ENCODE measurements at places on chromosomes 5 and 9.

- DNase-seq = no peak
Observed at GRCh38 chr5:123647066-123647465, 135.1 kb downstream of the CSNK1G3 start.

DNA sequence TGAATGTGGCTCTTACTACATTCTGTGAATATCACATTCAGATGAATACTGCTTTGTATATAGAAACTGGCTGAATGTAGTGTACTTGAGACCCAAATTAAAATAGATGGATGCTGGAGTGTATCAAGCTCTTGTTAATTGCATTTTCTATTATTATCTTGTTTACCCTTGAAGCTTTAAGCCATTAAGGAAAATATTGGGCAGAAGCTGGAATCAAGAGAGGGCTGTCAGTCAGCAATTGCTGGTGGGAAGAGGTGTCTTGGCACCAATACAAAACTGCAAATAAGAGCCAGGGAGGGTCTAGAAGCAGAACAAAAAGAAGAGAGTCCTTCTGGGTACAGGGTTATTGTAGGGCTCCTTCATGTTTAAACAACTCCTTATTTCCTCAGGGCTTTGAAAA is 38.8 kb downstream of the MUSK start:
- no peak for DNase-seq

DNA sequence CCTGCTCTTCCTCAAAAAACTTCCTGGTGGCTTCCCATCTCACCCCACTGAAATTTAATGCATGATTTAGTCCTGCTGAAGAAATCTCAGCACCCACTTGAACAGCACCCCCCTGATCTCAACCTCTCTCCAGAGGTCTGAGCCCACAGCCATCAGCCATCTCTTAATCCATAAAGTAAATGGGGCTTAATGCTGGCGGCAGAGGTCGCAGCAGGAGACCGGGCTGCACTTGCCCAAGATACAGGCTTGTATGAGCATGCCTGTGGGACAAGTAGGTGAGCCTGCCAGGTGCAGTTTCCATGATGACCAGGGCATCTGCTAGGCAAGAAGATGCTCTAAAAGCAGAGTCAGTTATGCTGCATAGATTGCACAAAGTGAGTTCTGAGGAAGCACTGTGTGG is 52.4 kb upstream of the CTXN3 start:
- no peak for DNase-seq

GRCh38 chr5:93793159-93793781 is 51.9 kb upstream of the POU5F2 start:
- DNase-seq = no peak

- no peak for DNase-seq
Observed at GRCh38 chr9:116760636-116761035, 73.5 kb downstream of the TRIM32 start.

DNA sequence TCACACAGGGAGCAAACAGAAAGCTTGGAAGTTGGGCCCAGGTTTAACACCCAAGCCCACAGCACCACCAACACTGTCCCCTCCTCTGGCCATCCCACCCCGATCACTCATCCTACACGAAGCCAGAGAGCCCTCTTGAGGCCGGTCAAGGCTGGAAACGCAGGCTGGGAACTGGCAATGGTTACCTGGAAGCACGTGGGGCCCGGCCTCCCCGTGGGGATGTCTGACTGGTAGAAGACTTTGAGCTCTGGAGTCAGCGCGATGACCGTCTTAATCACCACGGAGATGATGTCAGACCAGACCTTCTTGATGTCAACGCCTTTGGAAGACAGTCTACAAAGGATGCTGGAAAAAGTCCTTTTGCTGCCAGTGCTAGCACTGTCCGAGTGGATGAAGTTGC is 104.1 kb downstream of the TTLL11 start:
- no peak for DNase-seq

DNA sequence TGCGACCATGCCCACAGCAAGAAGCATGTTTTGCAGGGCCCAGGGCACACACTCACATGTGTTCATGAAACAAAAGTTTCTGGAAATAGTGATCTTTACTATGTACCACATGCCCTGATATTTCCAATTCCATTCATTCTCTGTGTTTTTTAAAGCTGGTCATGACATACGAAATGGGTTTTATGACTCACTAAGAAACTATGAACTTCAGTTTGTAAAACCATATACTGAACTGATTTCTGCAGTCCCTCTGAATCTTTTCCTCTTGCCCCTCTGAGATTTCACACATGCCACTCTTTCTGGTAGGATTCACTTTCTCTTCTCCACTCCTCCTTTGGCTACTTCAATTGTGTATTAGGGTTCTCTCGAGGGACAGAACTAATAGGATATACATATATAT is 416.1 kb upstream of the TRPC7 start:
- DNase-seq = no peak

GRCh38 chr5:4128994-4129393 is 533.4 kb downstream of the IRX1 start:
- DNase-seq = no peak

DNA sequence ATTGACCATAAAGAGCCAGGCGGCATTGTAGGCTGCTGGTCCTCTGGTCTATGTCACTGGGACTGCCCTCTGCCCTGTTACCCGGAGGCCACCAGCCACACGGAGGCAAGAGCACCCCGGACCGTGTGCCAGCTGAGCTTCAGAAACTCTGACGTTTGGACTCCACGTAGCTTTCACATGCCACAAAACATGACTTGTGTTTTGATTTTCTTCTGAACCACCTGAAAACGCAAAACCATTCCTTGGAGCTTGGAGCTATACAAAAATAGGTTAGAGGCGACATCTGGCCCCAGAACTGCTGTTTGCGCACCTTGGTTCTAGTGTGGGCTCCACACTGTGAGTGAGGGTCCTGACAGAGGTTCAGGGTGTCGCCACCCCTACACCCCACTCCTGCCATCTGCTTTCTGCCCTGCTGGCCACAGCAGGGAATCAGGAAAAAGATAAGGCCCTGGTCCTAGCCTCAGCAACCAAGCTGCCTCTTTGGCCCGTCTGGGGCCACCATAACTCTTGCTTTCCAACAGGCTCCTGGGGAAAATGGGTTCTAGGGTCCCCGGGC is 151.3 kb upstream of the IRX2 start:
- DNase-seq = no peak

GRCh38 chr5:43279548-43280274 is 33.5 kb downstream of the HMGCS1 start:
- DNase-seq = no peak

DNA sequence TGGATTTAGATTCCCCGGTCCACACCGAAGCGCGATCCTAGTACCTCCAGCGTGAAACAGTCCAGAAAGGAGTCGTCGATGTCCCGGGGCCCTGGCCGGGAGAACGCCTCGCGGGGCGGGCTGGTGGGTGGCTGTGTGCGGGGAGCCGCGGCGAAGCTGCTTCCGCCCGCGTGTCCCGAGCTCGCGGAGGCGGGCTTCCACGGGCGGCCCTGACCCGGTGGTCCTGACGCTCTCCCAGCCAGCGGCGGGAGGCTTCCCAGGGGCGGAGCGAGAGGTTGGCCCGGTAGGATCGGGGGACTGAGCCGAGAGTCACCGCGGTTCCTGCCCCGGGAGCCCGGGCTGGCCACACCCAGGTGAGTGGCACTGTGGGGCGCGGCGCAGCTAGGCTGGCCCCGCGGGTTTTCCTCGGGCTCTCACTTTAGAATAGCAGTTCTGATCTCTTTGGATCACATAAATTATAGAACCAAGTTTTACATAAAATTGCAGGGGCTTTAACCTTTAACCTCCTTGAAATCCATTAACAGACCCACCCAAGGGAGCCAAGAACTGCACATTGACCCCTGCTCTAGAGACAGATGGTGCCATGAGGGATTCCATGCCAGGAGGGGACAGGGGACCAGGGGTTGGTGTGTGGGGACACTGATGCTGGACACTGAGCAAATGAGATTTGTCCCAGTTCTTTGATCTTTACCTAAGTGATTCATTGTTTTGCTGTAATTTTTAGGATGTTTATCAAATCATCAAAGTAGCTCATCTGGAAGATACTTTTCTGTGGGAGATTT is 29.2 kb upstream of the IL31RA start:
- no peak for DNase-seq

DNA sequence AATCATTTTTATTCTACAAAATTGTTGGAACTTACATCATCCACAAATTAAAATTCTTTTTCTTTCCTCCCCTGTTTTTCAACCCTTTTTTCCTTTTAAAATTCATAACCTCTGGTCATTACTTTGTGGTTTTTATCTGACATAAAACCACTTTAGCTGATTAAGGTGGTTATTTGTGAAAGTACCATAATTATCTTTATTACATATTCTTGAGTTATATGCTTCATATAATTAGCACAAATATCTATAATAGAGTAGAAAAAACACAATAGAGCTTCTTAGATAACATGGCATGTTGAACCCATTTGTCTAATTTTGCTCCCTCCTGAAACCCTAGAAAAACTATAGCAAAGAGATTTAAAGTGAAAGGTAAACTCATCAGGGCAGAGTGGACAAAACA is 22.9 kb upstream of the PPIC start:
- no peak for DNase-seq

- peak; percentile 78 for DNase-seq
Observed at GRCh38 chr5:42994555-42995359, 45.4 kb downstream of the ANXA2R start.

DNA sequence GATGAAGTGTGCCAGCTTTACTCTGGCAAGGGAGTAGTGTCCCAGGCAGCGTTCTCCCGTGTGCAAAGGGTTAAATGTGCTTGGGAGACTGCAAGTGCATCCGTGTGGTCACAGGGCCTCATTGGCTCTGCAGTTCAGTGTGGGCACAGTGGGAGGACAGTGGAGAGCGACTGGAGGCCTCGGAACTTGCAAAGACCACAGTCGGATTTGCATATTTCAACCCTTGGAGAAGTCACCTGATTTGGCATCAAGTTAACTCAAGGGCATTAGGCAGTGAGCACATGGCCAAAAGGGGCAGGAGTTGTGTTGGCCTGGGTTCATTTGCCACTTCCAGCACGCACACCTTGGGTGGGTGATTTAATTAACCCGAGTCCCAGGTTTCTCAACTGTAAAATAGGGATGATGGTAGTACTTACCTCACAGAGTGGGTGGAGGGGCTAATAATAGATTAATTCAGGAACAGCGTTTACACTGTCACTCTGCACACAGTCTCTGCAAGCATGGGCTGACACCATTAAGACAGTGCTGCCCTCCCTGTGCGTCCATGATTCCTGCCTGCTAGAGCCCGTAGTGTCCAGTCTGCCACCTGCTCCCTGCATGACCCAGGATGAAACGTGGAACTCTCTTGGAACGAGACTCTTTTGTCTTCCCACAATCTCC is 22.7 kb downstream of the JADE2 start:
- no peak for DNase-seq

GRCh38 chr5:1883120-1883924 is 597 bp upstream of the IRX4 start:
- no peak for DNase-seq

DNA sequence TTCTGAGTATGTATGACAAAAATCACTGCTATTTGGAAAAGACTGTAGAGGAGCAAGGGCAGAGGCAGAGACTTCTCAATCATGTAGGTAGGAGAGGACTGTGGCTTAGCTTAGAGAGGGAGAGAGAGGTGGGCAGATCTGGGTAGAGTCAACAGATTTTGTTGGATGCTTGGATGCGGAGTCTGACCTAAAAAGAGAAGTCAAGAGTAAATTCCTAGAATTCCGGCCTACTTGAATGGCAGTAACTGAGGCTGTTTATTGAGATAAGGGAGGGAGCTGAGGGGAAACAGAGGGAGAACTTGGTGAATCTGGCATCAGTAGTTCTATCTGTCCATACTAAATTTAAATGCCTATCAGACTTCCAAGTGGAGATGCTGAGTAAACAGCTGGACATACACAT is 2.4 kb downstream of the TICAM2 start:
- no peak for DNase-seq

DNA sequence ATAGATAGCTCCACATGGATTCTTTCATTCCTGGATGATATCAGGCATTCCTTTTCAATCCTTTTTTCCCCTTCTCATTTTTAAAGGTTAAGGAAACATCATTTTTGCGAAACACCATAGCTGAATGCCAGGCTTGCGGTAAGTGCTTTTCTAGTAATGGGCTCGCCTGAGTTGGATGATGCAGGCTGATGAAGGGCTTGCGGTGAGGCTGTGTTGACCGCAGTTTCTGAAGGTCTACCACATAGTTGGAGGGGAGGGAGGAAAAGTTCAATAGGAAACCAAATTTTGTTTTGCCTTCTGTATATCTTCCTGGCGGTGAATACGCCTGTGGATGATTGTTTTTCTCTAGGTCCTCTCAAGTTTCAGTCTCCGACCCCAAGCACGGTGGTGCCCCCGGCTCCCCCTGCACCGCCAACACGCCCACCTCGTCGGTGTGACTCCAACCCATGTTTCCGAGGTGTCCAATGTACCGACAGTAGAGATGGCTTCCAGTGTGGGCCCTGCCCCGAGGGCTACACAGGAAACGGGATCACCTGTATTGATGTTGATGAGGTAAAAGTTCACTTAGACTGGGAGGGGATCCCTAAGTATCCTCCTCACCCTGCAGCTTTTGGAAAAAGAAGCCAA is 24.3 kb downstream of the THBS4 start:
- DNase-seq = no peak

DNA sequence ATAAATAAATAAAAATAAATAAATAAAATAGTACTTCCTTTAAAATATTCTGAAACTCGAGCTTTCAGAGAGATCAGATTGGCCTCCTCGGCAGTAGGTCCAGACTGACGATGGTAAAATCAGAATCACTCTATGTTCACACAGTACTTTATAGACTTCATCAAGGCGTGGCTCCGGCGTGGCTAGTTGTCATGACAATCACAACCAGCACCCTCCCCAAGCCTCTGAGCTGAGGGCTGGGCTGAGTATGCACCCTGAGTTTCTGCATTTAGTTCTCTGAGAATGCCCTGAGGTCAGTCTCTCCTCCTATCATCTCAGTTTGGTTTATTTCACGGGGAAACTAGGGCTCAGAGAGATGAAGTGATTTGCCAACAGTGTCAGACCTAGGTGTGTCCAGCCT is 43.3 kb upstream of the BARHL1 start:
- no peak for DNase-seq

DNA sequence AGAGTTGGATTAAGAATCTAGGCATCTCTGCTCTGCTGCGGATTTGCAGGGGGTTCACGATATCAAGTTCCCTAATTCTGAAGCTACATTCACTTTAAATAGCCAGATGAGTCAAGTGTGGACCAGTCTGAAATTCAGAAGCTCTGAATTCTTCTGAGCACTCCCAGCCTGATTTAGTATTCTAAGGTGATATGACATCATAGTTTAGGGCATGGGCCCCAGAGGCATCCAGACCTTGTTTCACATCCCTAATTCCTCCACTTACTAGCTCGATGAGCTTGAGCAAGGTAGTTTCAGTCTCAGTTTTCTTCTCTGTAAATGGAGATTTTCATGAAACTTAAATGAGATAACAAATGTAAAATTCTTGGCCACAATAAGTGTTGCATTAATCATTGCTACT is 65.2 kb downstream of the TMEM167A start:
- DNase-seq = no peak

GRCh38 chr5:61277190-61277589 is 54.9 kb upstream of the ZSWIM6 start:
- DNase-seq = no peak

DNA sequence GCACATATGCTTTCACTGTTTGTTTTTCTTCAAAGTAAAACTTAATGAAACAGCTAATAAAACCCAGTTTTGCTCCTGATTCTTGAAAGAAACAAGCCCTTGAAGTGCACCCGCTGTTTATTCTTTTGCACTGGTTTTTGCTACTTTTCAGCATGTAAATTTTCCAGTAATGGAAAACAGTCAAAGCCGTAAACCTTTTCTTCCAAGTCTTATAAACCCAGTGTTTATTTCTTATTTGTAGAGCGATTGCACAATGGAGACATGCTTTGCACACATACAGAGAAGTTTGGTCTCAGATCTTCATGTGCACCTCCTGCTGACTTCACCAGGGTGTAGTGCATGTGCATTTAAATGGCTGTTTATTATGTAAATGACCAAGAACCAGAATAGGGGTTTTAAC is 51.8 kb downstream of the ATG10 start:
- DNase-seq = no peak
